ENCODE measurements at places on chromosomes 7 and 10. TPM values are rescaled to one million over a fixed set of nuclear protein-coding genes. Genes with fewer than 3 reads are reported as not detected.

Gene VAX1
- total RNA-seq = not detected

Gene KMT2E
- total RNA-seq = 143 TPM

Gene ENO4
- total RNA-seq = 0.51 TPM

Gene CHPF2
- total RNA-seq = 51.6 TPM

DNA sequence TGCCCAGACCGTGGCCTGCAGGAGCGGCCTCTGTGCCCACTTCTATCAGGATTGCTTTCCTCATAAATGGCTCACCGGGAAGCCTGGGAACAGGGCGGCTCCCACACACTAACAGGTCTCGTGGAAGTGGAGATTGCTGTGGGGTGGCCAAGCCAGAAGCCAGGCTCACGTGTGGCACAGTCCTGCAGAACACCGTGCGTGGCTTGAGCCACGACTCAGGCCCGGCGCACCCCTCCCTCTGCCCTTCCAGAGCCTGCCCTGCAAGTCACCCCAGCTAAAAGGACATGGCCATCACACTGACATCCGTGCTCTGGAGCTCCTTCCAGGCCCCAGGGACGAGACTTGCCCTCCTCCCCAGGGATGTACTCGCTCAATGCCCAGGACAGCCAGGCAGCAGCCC lies 7.0 kb downstream of the GPER1 start:
- no peaks in the 10 kb centered on the region for H3K27me3 ChIP-seq
- no peak overlapping the region for H3K4me3 ChIP-seq
- H3K27ac ChIP-seq = no peak overlapping the region
- no peak for DNase-seq

DNA sequence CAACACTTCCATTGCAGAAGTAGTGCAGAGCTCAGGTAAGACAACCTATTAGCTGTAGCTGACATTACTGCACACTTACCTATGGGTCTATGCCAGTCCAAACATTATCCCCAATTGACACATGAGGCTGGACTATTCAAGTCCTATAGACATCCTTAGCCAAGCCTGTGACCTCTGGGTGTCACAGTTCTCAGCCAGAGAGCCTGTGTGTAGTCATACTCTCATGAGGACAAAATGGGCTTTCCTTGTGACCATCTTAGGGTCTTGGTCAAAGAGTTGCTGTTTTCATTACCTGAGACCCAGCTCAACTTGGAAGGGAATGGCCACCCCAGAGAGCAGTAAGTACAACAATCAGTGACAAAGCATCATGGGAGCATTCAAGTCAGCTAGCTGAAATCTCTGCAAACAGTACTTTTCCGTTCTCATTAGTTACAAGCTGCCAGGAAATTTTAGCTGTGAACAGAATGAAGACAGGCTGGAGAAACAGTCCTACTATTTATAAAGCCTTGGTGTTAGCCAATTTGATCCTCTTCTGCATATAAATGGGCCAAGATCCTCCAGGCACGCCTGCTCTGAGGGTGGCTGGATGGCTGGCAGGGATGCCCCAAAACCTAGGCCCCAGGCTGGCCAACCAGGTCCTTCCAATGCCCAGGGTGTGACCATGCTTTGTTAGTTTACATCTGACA lies 44.3 kb downstream of the NUDCD3 start:
- H3K4me3 ChIP-seq = no peak overlapping the region
- DNase-seq = no peak

DNA sequence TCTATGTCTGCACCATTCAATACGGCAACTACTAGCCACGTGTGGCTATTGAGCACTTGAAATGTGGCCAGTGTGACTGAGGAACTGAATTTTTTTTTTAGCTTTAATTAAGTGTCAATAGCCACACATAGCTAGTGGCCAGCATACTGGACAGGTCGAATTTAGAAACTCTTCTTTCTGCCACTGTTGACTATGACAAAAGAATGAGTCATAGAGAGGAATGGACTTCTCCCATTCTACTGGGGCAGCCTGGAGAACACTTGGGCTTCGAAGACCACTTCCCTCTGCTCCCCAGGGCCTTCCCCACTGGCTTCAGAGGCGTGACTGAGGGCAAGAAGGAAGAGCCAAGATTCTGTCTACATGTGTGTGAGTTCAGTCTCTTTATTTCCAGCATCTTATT lies 137.5 kb downstream of the SNX10 start:
- H3K36me3 ChIP-seq = no peaks in the 10 kb centered on the region
- no peaks in the 10 kb centered on the region for H3K4me1 ChIP-seq
- no peak for DNase-seq
- no peaks in the 10 kb centered on the region for H3K27me3 ChIP-seq

GRCh38 chr7:2810682-2811415 lies 33.3 kb downstream of the GNA12 start:
- no peak overlapping the region for H3K27ac ChIP-seq
- no peaks in the 10 kb centered on the region for H3K4me1 ChIP-seq
- no peak overlapping the region for H3K4me3 ChIP-seq
- H3K36me3 ChIP-seq = no peaks in the 10 kb centered on the region
- DNase-seq = peak; percentile 39

GRCh38 chr7:113408999-113409398 lies 290.6 kb upstream of the SMIM30 start:
- H3K4me1 ChIP-seq = no peaks in the 10 kb centered on the region
- DNase-seq = no peak
- no peaks in the 10 kb centered on the region for H3K36me3 ChIP-seq
- H3K27me3 ChIP-seq = no peaks in the 10 kb centered on the region
- no peak overlapping the region for H3K27ac ChIP-seq
- no peak overlapping the region for H3K4me3 ChIP-seq

- DNase-seq = no peak
- H3K4me1 ChIP-seq = no peaks in the 10 kb centered on the region
- no peaks in the 10 kb centered on the region for H3K36me3 ChIP-seq
These were observed 107.0 kb upstream of the AKR1E2 start for GRCh38 chr10:4719036-4719435.

- H3K27me3 ChIP-seq = no peaks in the 10 kb centered on the region
- no peaks in the 10 kb centered on the region for H3K4me1 ChIP-seq
- no peak for DNase-seq
- H3K4me3 ChIP-seq = no peak overlapping the region
- H3K27ac ChIP-seq = no peak overlapping the region
These were observed 533.0 kb downstream of the PTPRN2 start for GRCh38 chr7:158054611-158055010.

GRCh38 chr7:115356139-115356746 lies 434.3 kb downstream of the MDFIC start:
- no peaks in the 10 kb centered on the region for H3K4me1 ChIP-seq
- H3K36me3 ChIP-seq = no peaks in the 10 kb centered on the region
- DNase-seq = no peak
- no peaks in the 10 kb centered on the region for H3K27me3 ChIP-seq

DNA sequence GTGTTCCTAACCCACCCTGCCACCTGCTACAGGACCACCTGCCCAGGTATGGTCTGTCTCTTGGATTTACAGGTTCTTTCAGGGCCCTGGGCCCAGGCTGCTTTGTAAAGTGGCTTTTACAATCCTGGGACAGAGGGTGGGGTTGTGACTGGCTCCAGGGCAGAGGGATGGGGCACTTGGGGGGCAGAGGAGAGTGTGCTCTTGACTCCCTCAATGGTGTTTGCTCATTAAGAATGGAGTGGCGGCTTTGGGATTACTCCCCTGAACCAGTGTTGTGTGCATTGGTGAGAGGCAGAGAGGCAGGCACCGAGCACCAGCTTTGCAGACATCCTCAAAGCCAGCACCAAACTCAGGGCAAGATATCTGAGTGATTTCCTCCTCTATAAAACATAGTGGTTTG lies 43.5 kb downstream of the VWA2 start:
- DNase-seq = no peak
- H3K27me3 ChIP-seq = no peaks in the 10 kb centered on the region
- H3K4me1 ChIP-seq = no peaks in the 10 kb centered on the region
- no peak overlapping the region for H3K27ac ChIP-seq

- H3K27me3 ChIP-seq = no peaks in the 10 kb centered on the region
- no peak for DNase-seq
- H3K36me3 ChIP-seq = no peaks in the 10 kb centered on the region
- no peaks in the 10 kb centered on the region for H3K4me1 ChIP-seq
- no peak overlapping the region for H3K27ac ChIP-seq
These were observed 25.9 kb upstream of the PTPRZ1 start for GRCh38 chr7:121847041-121847440.

DNA sequence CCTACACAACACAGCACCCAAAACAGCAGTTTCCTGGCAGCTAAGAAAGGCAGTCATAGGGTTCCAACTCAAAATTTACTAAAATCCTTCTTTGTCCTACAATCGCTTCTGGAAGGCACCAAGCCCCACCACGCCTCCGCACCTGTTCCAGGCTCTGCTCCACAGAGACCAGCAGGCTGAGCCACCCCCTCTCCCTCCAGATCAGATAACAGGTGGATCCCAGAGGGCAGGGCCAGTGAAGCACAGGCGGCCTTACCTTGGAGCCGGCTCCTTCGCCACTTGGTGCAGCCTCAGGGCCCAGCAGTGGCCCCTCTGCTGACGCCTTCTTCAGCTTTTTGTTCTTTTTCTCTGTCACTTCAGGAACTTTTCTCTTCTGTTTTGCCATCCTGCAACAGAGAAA lies 33.0 kb downstream of the ZFAND2A start:
- H3K4me1 ChIP-seq = no peaks in the 10 kb centered on the region
- H3K4me3 ChIP-seq = no peak overlapping the region
- no peaks in the 10 kb centered on the region for H3K27me3 ChIP-seq
- peak; percentile 40 for DNase-seq
- no peak overlapping the region for H3K27ac ChIP-seq
- H3K36me3 ChIP-seq = no peaks in the 10 kb centered on the region

Measured in aorta (tissue), 5 donors.